ENCODE measurements at places on chromosomes 3 and 15.

GRCh38 chr15:68599560-68600071 lies 20.8 kb downstream of the CORO2B start:
- no peak for DNase-seq

DNA sequence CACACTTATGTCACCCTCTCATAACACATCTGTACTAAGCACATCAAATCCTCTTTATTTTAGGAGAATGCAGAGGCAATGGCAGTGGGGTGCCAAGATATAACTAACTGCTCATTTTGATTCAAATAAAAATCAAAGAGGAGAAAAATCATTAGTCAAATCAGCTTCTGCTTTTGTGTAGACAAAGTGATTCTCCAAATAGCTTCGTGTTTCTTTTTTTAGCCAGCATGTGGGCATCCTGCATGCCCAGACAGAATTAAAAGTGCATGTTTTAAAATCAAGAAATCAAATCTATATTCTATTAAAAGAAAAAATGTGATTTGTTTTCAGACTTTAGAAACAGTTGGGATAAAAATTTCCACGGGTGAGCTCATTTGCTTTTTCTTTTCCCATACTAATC lies 761.3 kb upstream of the CFAP20DC start:
- DNase-seq = no peak

DNA sequence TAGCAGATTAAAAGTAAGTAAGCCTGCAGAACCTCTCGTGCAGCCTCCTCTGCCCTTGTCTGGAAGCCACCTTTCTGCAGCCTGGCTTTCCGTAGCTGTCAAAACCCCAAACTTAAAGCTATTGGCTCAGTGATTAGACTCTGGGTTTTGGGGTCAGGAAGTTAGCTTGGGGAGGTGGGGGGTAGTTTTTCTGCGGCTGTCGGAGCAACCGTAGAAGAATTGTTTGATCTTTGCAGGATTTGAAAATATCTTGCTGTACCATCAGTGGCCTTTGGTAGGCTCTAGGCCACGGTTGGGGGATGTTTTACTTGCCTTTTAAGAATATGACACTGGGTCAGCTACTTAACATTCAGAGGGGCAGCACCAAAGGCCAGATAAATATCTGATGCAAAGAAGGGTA lies 88.4 kb upstream of the RASGRP1 start:
- no peak for DNase-seq

- DNase-seq = no peak
Measured at GRCh38 chr15:31974855-31975829, 55.2 kb upstream of the CHRNA7 start.

DNA sequence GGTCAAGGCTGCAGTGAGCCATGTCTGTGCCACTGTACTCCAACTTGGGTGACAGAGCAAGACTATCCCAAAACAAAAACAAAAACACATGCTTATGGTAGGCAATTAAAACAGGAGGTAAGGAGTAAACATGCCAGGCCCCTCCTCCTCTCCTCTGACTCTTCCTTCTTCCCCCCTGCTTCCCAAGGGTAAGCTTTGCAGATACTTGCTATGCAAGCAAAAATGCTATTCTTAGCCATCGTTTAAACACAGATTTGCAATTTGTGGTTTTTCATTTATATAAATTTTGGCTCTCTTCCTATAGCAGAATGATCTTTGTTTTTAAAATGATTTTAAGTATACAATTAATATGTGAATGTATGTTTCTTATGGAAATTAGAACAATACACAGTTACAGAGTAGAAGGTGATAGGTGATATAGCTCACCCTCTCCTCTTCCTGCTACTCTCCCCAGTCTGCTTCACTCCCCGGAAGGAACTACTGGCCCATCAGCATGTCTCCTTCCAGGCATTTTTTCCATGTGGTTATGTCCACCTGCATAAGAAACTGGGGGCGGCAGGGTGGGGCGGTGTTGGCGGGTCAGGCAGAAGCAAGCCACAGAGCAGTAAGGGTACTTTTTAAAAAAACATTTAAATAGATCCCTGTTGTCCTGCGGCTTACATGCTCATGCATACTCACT lies 42.1 kb downstream of the IGF1R start:
- no peak for DNase-seq

Data from Right ventricle myocardium inferior (tissue), 1 donor.